ENCODE measurements at places on chromosomes 2 and 18. TPM values are rescaled to one million over a fixed set of nuclear protein-coding genes. Genes with fewer than 3 reads are reported as not detected.

- DNase-seq = no peak
- H3K27me3 ChIP-seq = no peaks in the 10 kb centered on the region
- H3K4me1 ChIP-seq = peaks cover 25% of the 10 kb centered on the region
- H3K4me3 ChIP-seq = no peak overlapping the region
Observed at GRCh38 chr18:74264303-74265020, 27.3 kb downstream of the CYB5A start.

- H3K36me3 ChIP-seq = no peaks in the 10 kb centered on the region
- DNase-seq = peak; percentile 22
- no peak overlapping the region for H3K27ac ChIP-seq
- no peaks in the 10 kb centered on the region for H3K27me3 ChIP-seq
- H3K4me1 ChIP-seq = no peaks in the 10 kb centered on the region
Observed at GRCh38 chr2:20235655-20236305, 10.8 kb upstream of the SDC1 start.

DNA sequence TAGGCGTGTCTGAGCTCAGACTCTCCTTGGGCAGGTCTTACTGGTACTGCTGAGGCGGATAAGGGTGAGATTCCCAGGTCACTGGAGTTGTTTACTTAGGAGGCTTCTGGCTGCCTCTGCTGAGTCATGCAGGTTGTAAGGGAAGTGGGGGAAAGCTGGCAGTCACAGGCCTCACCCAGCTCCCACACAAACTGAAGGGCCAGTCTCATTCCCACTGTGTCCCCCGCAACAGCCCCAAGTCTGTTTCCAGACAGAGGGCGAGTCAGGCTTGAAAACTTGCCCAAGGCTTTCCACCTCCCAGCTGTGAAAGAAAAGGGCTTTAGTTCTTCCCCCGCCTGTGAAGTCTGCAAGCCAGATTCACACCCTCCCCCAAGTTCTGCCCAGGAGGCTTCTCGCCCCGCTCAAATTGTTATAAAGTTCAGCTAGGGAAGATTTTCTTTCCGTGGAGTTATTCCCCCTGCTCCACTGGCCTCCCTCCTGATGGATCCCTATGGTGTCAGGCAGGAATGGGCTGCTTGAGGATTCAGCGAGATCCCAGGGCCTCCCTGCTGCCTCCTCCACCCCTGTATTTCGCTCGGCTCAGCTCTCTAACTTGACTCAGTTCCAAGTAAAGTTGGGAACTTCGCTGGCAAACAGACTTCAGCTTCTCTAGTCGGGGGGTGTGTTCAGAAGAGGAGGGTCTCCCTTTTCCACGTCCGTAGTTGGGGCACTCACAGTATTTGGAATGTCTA lies 248.6 kb downstream of the NR4A2 start:
- no peaks in the 10 kb centered on the region for H3K27me3 ChIP-seq
- no peak overlapping the region for H3K27ac ChIP-seq
- DNase-seq = no peak
- no peaks in the 10 kb centered on the region for H3K36me3 ChIP-seq
- no peaks in the 10 kb centered on the region for H3K4me1 ChIP-seq
- H3K4me3 ChIP-seq = no peak overlapping the region

- peaks cover 16% of the 10 kb centered on the region for H3K4me1 ChIP-seq
- H3K27ac ChIP-seq = no peak overlapping the region
- no peaks in the 10 kb centered on the region for H3K27me3 ChIP-seq
- no peak overlapping the region for H3K4me3 ChIP-seq
Observed at GRCh38 chr18:63132819-63133200, 186.8 kb downstream of the BCL2 start.

DNA sequence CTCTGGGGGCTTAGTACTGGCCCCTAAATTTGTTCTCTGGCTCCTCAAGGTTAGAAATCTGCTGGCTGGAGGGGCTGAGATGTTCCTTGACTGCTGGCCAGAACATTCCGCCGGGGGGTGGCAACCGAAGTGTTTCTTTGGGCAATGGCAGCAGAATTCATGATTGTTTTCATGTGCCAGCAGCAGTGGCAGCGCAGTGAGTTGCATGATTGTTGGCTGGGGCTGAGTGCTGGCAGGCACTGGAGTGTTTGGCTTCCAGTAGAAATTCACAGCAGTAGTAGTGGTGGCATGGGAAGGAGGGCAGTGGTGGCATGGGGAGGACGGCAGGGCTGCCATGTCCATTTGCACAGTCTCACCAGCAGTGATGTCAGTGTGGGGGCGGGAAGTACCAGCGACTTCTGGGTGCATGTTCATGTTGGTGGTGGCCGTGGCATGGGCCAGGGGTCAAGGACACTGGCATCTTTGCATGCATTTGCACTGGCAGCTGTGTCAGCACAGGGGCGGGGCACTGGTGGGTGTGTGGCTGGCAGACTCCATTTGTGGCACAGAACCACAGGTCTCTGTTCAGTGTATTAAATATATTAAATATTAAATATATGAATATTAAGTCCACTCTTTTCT lies 130.6 kb upstream of the CDH7 start:
- H3K36me3 ChIP-seq = no peaks in the 10 kb centered on the region
- no peaks in the 10 kb centered on the region for H3K4me1 ChIP-seq
- DNase-seq = no peak
- H3K27ac ChIP-seq = no peak overlapping the region
- no peaks in the 10 kb centered on the region for H3K27me3 ChIP-seq
- H3K4me3 ChIP-seq = no peak overlapping the region

- peak within 1 kb of the TSS; percentile 14 for H3K4me3 ChIP-seq
- no peaks in the 10 kb centered on the region for H3K4me1 ChIP-seq
- peak within 1 kb of the TSS; percentile 35 for H3K27ac ChIP-seq
Observed at GRCh38 chr2:201357221-201357620, at the start of gene FLACC1. Gene FLACC1 (minus strand): TSS chr2:201357345. CDS start chr2:201351404, 5,941 bp downstream.

DNA sequence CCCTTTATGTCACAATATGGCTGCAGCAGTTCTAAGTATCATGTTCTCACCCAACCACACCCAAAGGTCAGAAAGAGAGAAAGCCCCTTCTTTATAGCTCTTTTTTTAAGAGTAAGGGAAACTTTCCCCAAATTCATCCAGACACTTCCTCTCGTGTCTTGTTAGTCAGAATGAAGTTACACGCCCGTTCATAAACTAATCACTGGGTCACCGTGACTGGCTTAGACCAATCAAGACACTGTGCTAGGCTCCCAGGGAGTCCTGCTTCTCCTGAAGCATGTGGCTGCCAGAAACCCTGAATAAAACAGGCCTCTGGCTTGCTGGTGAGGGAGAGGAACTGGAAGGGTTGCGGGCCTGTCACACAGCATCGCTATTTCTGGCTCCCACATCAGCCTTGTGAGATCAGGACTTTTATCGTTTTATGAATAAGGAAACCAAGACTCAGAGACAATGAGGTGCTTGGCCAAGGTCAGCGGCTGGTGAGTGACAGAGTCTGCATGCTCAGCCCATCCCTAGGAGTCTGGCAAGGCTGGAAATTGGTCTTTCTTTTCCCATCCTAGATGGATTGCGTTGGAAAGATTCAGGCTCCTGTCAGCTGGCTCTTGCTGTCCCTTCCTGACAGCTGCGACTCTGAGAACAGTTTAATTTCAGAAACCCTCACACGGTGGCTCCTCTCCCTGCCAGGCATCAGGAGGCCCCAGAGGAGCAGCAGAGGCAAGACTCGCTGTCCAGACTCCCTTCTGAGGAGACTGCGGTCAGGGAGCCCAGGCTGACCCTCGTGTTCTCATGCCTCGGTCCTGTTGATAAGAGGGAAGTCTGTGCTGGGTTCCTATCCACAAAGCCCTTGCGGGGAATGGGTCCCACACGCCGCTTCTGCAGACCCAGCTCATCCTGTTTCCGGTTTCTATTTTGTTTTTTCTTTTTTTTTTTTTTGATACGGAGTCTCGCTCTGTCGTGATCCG lies 104.5 kb upstream of the TAF1B start:
- H3K4me1 ChIP-seq = no peaks in the 10 kb centered on the region
- H3K4me3 ChIP-seq = peak overlapping the region; percentile 33
- no peaks in the 10 kb centered on the region for H3K27me3 ChIP-seq
- H3K36me3 ChIP-seq = no peaks in the 10 kb centered on the region
- no peak for DNase-seq

DNA sequence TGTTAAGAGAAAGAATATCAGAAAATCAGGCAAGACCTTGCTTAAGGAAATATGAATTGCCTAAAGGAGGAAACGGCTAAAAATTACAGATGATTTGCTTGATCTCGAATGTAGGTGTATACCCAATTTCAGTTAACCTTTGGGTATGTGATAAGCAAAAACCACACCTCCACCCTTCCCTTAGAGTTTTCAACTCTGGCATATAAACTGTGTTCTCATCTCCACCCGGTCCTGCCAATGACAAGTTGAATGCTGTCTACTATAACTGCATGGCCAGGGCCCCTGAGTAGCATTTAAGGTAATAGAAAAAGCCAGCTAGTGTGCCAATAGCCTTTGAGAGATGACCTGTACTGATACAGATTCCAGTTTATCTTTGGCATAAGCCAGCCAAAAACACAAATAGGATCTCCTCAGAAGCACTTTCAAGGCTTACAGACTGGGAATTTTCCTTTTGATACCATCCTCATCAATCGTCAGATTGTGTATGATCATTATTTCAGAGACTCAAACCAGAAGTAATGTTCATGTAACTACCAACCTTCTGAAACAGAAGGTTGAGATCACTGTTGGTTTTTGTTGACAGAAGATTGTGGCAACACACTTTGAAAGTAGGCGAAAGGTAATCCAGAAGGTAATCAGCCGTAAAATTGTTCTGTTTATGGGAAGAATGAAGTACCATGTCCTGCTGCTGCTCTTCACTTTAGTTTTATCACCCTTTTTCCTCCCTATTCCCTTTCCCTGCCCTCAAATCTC lies 163.1 kb downstream of the GFPT1 start:
- no peak for DNase-seq
- no peak overlapping the region for H3K4me3 ChIP-seq
- H3K27me3 ChIP-seq = no peaks in the 10 kb centered on the region
- no peak overlapping the region for H3K27ac ChIP-seq
- H3K36me3 ChIP-seq = no peaks in the 10 kb centered on the region
- peaks cover 5% of the 10 kb centered on the region for H3K4me1 ChIP-seq

GRCh38 chr2:85455552-85456090 lies 37.1 kb downstream of the SH2D6 start:
- H3K4me3 ChIP-seq = no peak overlapping the region
- H3K27ac ChIP-seq = no peak overlapping the region
- no peaks in the 10 kb centered on the region for H3K4me1 ChIP-seq
- no peaks in the 10 kb centered on the region for H3K36me3 ChIP-seq
- no peaks in the 10 kb centered on the region for H3K27me3 ChIP-seq
- DNase-seq = no peak

DNA sequence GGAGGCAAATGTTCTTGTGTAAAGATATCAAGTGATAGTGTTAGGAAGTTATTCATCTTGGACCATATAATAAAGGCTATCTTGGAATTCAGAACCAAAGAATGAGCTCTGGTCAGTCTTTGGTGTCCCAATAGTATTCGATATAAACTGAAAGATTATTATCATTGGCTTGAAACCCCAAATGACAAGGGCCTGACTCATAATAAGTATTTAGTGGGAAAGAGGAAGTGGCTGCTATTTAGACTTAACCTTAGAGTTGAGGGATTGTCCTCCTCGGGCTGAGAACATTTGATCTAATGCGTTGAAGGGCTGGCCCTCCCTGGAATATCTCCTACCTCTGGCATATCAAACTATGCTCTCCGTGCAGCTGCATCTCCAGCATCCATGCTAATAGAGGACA lies 67.5 kb downstream of the CDH20 start:
- H3K36me3 ChIP-seq = no peaks in the 10 kb centered on the region
- H3K27me3 ChIP-seq = no peaks in the 10 kb centered on the region
- no peaks in the 10 kb centered on the region for H3K4me1 ChIP-seq
- no peak overlapping the region for H3K27ac ChIP-seq
- no peak for DNase-seq
- no peak overlapping the region for H3K4me3 ChIP-seq

DNA sequence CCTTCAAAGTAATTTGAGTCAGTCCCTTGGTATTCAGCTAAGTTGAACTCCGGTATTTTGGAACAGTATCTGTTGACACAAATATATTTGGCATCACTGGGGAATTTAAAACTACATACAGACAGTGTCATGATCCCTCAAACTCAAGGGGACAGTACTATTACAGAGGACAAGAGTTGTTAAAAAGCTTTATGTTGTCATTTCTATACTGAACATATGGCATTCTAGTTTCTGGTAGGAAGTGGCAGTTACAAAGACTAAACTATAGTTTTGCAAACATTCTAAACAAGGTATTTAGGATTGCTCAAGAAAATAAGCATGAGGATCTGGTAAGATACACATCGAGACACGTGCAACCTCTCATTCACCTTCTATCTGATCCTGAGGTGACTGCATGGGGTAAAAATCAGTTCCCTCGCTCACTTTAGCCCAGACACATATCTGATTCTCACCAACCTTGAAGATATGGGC lies 16.6 kb upstream of the CCNYL1 start:
- no peaks in the 10 kb centered on the region for H3K36me3 ChIP-seq
- no peak for DNase-seq
- H3K27me3 ChIP-seq = no peaks in the 10 kb centered on the region
- H3K27ac ChIP-seq = no peak overlapping the region
- no peak overlapping the region for H3K4me3 ChIP-seq

GRCh38 chr2:130949954-130950353 lies 113.2 kb downstream of the ARHGEF4 start:
- DNase-seq = no peak
- H3K27ac ChIP-seq = no peak overlapping the region
- H3K27me3 ChIP-seq = no peaks in the 10 kb centered on the region
- H3K4me1 ChIP-seq = no peaks in the 10 kb centered on the region

DNA sequence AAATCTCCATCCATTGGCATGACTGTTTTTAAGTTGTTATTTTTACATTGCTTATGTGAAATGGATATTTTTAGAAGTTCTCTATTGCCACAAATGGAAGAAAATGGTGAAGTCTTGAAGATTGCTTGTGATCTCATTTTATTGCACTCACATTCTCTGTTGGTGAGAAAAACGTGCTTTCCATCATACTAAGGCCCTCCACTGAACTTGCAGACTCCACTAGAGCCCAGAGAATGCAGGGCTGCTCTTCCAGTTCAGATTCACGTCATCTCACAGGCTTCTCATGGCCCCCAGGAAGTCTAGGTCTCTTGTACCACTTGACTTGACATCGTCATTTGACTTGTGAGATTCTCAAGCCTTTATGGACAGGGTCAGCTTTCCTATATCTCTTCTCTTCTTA lies 254.8 kb upstream of the COPS8 start:
- no peak for DNase-seq
- H3K4me3 ChIP-seq = no peak overlapping the region
- no peak overlapping the region for H3K27ac ChIP-seq
- no peaks in the 10 kb centered on the region for H3K36me3 ChIP-seq
- H3K4me1 ChIP-seq = no peaks in the 10 kb centered on the region
- no peaks in the 10 kb centered on the region for H3K27me3 ChIP-seq

The TTC31 gene
- polyA plus RNA-seq = 11.5 TPM

The PROKR1 gene
- not detected for polyA plus RNA-seq

The TNFRSF11A gene
- polyA plus RNA-seq = 0.39 TPM

The TUBA3E gene
- not detected for polyA plus RNA-seq

The CYTIP gene
- 3.5 TPM for polyA plus RNA-seq

The ZNF521 gene
- polyA plus RNA-seq = 1.8 TPM

The COL4A4 gene
- 7.2 TPM for polyA plus RNA-seq

The CMPK2 gene
- 2.8 TPM for polyA plus RNA-seq
